Midbrain (tissue), 1 donor: ENCODE measurements at places on chromosomes 11 and 22.
A peak's percentile ranks its signal among the peaks of the same experiment; 100 is the strongest.

DNA sequence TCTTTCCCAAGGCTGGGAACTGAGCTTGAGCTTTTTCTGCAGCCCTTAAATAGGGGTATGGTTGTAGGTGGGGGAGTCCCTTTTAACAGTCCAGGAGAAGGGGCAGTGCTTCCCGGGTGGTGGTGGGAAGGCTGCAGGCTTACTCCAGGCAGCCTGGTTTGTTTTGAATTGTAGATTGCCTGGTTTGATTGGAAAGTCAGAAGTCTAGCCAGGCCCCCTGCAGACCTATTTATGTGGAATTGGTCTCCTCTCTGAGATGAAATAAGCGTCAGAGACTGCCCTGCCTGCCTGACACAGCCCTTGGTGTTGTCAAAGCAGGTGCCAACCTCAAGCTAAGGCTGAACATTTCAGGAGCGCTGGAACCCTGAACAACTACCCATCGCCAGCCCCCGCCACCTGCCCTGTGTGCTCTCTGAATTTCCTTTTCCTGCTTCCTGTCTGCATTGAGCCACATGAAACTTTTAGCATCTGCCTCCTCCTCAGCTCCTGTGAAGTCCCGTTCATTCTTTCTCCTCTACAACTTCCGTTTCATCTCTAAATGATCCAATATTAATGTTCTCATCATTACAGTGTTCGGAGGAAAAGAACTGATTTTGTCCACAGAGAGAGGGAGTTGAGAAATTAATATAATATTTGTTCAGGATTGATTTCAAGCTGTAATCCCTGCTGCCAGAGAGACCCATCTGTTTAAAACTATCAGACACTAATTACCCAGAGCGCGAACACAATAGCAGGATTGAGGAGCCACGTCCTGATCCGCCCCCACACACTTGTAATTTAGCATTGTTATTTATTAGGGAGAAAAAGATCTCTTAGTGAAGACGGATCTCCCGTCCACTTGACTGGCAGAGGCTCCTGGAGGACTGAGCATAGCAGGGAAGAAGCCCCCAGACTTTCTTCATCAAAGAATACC, 136.5 kb downstream of the TRIM29 start:
- peak; percentile 17 for DNase-seq

GRCh38 chr11:2768471-2769408, 68.9 kb upstream of the KCNQ1OT1 start:
- DNase-seq: no peak

DNA sequence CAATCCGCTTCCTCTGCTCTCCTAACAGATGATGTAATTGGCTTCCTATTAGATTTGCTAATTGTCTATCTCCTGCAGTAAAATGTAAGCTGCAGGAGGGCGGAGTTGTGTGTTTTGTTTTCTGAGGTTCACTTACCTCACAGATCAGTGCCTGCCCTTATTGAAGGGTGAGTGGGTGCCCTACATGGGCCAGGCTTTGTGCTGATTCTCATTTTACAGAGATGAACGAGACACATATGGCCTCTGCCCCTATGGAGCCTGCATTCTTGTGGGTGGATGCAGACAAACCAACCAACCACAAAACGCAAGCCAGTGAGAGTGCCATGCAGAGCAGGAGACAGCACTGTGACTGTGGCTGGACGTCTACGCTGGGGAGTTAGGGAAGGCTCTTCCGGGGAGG, 9.9 kb downstream of the TESMIN start:
- DNase-seq: no peak

DNA sequence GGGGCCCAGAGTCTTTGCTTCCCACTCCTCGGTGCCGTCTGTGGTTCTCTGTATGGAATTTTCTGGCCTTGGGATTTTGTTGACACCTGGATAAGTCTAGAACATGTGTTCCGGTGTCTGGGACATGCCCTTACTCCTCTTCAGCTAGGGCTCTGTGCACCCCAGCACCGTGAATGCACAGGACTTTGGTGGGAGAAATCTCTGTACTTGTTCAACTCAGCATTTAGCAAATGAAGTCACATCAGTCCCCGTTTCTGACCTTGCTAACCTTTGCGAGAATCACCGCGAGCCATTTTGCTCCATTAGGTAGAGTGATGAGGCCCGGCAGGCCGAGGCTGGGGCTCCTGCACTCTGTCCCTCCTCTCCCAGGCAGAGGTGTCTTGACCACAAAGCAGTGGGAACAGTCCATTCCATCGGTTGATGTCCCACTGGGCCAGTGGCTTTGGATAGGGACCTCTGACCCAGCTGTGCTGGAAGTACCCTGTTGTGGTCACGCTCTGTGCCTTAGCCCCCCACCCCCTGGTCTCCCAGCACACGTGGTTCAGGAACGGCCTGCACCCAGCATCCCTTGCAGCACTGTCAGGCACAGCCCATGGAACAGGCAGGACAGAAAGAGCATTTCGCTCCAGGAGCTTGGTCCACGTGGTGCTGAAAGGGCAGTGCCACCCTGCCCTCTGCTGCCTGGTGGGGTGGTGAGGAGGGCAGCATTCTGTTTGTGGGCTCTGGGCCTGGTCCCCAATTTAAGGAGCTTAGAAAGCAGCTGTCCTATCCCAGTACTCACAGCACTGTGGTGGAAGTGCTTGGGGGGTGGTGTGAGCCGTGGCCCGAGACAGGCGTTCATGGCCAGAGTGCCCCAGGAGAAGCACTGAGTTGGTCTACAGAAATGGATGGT, 73.4 kb downstream of the MED15 start:
- no peak for DNase-seq

- DNase-seq: no peak
These were observed 972.8 kb downstream of the OPCML start for GRCh38 chr11:132559331-132560036.
